ENCODE measurements at places on chromosomes 12 and 14. TPM values are rescaled to one million over a fixed set of nuclear protein-coding genes. Genes with fewer than 3 reads are reported as not detected.

Gene TAS2R20
- total RNA-seq = not detected

Gene ATP2B1
- 86.8 TPM for total RNA-seq

Gene LIN52
- 5.6 TPM for total RNA-seq

Gene CLEC4A
- not detected for total RNA-seq

Gene ANKS1B
- total RNA-seq = 0.49 TPM

Gene ACTR10
- 47.4 TPM for total RNA-seq

Gene TAS2R42
- not detected for total RNA-seq

Gene ACTR6
- 27.1 TPM for total RNA-seq

Gene SLC17A8
- not detected for total RNA-seq

Gene VDR
- 3.9 TPM for total RNA-seq

Gene C3AR1
- total RNA-seq = not detected

Gene POTEM
- not detected for total RNA-seq

Gene ADGRD1
- 0.34 TPM for total RNA-seq

Gene ARHGEF25
- 6.5 TPM for total RNA-seq

Gene OR6C3
- total RNA-seq = not detected

Gene CD27
- not detected for total RNA-seq

Gene FBLN5
- total RNA-seq = 2.5 TPM

Gene PLEKHD1
- total RNA-seq = 0.02 TPM

Gene IGF1
- not detected for total RNA-seq

Gene PPP1R36
- total RNA-seq = 0.57 TPM

Data from A549 treated with DMSO at 1 μM for 4 hours (cell line).